Stimulated activated CD8-positive, alpha-beta memory T cell treated with anti-CD3 and anti-CD28 coated beads, Interleukin-4, amount 100 ng/mL, for 48 hours (primary cell): ENCODE measurements at places on chromosomes 12 and 14.

- no peak for DNase-seq
Observed at GRCh38 chr12:130514149-130514551, 176.5 kb downstream of the PIWIL1 start.

DNA sequence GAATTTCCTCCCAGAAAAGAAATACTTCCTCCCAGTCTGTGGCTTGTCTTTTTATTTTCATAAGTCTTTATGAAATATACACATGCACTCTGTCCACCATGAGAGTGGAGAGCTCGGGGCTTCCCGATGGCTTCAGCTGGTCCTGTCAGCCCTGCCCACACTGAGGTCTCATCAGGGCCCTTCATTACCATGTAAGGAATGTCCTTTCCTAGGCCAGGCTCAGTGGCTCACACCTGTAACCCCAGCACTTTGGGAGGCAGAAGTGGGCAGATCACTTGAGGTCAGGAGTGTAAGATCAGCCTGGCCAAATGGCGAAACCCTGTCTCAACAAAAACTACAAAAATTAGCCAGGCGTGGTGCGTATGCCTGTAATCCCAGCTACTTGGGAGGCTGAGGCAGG lies 77.0 kb downstream of the CPSF2 start:
- DNase-seq = no peak

GRCh38 chr12:32201976-32202375 lies 95.3 kb downstream of the BICD1 start:
- no peak for DNase-seq

DNA sequence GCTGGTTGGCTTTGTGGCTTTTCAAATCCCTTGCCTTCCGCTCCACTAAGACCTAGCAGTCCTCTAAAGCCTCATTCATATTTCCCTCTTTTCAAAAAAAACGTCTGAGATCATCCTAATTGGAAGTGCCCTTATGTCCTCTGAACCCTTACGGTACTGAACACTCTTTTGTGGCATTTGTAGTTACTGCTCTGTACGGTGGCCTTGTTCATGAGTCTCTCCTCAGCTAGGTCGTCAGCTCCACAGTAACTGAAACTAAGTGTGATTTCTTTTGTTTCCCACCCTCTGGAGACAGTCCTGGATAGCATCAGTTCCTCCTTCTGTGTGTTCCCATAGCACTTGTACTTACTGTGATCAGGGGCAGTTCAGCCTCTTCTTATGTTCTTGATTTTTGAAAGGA lies 49.7 kb downstream of the DAAM1 start:
- no peak for DNase-seq

- no peak for DNase-seq
Observed at GRCh38 chr12:29509503-29509902, 12.0 kb upstream of the OVCH1 start.
